AG08395 (cell line): ENCODE measurements at places on chromosomes 2 and 18.

DNA sequence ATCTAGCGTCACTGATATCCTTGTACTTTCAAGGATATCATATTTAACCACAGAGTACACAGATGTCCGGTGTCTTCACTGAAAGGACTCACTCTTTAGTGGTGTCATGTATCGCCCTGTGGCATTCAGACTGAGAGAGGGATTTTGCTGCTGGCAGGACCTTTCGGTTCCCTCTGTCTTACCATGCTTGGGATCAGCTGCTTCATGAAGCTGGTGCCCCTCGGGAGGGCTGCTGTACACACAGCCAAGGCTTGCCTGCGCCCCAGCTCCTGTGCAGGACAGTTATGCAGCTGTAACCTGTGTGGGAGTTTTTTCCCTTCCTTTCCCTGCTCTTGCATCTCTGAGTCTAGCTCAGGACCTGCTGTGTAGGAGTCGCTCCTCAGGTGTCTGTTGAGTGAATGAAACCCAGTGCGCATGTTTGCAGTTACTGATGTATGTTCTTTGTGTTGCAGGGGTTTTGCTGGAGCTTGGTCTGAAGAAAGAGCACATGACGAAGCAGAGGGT is 64.4 kb downstream of the GREB1 start:
- no peak for DNase-seq

GRCh38 chr2:23502096-23502495 is 117.1 kb downstream of the KLHL29 start:
- DNase-seq = no peak

DNA sequence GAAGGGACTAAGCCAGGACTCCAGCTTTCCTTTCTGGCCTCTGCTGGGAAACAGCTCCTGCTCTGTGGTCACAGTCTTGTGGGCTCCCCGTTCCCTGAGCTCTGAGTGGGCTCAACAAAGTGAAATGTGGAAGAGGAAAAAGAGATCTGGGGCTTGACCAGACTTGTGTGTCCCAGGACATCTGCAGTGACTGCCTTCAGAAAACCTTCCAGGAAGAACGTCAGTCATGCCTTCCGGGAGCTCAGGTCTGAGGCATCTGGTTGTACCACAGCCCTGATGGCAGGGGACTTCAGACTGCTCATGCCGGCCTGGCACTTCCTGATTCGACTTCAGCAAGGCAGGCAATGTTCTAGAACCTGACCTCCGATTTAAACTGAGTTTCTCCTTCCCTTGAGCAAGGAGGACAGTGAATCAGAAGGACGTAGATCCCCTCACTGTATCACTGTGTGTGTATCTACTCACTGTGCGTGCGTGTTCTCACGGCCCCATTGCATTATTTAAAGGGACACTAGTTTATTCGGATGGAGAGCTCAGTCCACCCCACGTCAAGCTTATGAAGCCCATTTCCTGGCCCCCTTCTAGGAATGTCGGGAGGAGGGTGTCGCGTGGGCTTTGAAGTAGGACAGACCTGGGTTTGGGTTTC is 548 bp upstream of the FBLN7 start:
- peak; percentile 49 for DNase-seq

GRCh38 chr2:14569294-14569693 is 63.2 kb upstream of the LRATD1 start:
- no peak for DNase-seq

GRCh38 chr2:101307950-101308431 is 510 bp downstream of the RNF149 start:
- peak; percentile 15 for DNase-seq

DNA sequence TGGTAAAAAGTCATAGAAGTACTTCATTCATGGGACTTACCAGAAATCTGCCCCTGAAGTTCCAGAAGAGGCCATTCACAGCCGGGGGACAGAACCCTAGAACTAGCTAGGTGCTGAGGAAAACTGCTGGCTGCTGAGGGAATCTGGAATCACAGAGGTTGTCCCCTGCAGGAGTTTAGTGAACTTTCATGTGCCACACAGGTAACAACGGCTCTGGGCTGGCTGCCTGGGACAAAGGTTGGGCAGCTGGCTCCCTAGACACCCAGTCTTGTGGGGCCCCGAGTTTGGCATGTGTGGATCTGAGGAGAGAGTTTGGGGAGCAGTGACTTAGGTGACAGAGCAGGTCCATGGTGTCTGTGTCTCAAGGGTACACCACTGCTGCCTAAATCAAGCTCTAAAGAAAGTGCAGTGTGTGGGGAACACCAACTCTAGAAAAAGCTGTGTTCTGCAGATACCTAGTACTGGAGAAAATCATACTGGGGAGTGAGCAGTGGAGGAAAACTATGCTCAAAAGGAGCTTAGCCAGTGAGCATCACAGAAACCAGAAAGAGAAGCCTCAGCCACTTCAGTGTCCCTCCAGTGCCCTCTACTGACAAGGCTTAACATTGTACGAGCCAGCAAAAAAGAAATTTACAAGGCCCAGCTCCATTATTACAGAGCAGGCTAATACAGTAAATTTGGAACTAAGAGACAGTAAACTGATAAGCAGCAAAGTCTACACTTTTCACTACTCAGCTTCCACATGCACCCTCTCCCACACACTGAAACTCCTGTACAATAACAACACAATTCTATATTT is 15.2 kb downstream of the GALNT3 start:
- no peak for DNase-seq

DNA sequence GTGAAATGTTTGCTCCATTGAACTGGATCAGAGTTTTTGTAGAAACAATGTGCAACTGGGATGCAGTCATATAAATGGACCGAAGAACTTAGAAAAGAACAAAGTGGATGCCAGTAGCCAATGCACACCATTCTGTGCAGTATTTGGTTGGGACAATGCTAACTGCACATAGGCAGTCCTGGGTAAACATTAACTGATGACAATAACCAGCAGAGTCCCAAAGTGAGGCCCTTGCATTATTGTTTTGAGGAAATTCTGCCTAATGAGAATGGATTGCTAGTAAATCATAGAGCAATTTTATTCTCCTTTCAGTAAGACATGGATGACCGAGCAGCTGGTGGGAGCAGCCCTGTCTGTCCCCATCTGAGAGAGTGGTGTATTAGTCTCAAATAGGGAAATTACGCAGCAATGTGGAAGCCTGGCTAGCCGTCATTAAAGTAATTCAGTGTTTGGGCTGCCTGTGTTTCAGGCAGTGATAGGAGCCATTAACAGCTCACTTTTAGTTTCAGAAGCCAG is 94.9 kb downstream of the KCTD1 start:
- no peak for DNase-seq

DNA sequence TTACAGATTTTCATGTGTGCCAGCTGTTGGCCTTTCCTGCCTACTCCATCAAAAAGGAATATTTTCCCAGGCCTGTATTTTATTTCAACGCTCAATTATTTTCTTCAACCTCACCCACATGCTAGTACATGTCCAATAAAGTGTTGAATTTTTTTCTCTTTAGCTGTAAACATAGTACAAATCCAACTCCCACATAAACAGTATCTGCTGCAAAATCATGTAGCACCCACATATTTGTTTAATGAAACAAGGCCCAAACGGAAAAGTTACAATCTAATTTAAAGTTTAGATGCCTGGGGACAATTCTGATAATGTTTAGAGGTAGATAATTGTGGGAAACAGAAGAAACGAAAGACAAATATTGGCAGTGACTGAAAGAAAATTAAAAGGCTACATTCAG is 275.4 kb upstream of the ACVR2A start:
- DNase-seq = no peak

GRCh38 chr18:61831071-61831470 is 61.7 kb downstream of the RNF152 start:
- DNase-seq = no peak

DNA sequence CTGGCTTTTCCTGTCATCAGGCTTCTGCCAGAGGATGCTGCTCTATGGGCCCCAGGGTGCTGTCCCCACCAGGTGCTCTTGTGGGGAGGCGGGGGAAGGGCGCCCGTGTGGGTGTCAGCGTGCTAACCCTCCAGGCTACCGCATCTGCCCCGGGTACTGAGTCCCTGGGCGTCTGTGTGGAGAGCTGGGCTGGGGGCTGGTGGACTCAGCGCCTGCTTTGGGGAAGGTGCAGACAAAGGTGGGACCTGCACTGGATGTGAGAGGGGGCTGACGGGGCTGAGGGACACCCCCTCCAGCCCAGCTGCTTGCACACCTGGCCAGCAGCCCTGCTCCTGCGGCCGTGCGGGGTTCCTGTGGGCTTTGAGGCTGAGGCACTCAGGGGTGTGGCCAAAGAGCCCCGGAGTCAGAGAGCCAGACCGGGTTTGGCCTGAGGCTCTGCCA is 120.7 kb upstream of the PXDN start:
- no peak for DNase-seq

DNA sequence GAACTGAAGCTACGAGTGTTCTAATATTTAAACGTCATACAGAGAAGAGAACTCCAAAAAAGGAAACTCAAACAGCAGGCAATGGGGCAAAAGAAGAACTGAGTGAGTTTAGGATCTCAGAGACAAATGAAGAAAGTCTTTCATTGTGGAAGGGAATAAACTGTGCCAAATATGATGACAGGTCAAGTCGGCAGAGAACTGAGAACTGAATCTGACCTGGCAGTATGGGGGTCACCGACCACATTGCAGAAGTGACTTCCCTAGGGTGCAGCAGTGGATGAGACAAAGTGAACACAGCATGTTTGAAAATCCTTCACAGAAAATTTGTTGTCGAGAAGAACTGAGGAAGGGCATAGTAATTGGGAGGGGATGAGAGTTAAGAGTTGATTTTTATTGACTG is 55.9 kb downstream of the TTC21B start:
- DNase-seq = no peak

- no peak for DNase-seq
These were observed 79.6 kb upstream of the KCNE4 start for GRCh38 chr2:222972420-222972819.
